ENCODE measurements at places on chromosomes 11 and 22.

DNA sequence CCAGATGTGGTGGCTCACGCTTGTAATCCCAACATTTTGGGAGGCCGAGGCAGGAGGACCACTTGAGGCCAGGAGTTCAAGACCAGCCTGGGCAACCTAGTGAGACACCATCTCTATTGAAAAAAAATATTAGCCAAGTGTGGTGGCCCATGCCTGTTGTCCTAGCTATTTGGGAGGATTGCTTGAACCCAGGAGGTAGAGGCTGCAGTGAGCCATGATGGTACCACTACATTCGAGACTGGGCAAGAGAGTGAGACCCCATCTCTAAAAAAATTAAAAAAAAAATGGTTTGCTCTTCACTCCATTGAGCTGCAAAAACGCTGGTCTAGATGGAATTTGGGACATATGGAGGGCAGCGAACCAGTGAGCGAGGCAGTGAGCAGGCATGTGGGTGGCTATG, 21.6 kb upstream of the SOX10 start:
- H3K4me3 ChIP-seq: no peak overlapping the region
- no peaks in the 10 kb centered on the region for H3K36me3 ChIP-seq
- no peaks in the 10 kb centered on the region for H3K27me3 ChIP-seq
- no peak for DNase-seq

DNA sequence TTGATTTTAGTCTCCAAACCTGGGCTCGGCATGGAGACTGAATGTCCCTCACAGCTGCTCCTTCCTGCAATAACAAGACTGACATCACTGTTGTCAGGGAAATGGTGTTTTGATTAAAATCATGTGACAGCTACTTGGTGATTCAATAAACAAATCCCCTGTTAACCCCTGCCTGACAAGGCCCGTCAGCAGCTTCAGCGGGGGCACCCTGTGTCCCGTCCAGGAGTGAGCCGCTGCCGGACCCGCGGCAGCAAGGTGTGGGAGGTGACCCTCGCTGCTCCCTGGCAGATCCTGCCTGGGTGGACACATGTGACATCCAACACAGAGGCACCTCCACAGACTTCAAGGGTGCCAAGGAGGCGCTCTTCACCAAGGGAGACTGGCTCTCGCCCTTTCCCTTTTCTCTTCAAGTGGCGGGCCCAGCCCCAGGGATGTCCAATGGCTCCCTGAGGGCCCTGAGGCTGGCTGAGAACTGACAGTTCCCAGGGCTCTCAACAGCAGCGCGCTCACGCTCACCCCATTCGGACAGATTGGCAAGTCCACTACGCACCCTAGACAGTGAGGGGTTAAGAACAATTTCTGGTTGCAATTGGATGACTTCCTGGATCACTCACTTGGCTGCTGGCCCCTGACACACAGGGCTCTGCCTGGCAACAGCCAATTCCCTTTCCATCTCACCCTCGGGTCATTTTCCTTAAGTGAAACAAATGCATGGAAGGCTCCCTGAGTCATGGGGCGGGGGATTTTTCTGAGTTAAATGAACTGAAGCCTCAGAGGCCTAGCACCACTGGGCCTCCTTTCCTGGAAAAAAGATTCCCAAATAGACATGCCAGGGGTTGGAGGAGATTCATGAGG, 30.7 kb downstream of the PPP2R1B start:
- H3K4me1 ChIP-seq: peaks cover 14% of the 10 kb centered on the region
- no peaks in the 10 kb centered on the region for H3K27me3 ChIP-seq
- DNase-seq: no peak
- no peak overlapping the region for H3K4me3 ChIP-seq
- H3K27ac ChIP-seq: peak overlapping the region; percentile 83

- no peak overlapping the region for H3K4me3 ChIP-seq
- H3K4me1 ChIP-seq: no peaks in the 10 kb centered on the region
- H3K27ac ChIP-seq: no peak overlapping the region
These were observed 26.6 kb downstream of the SC5D start for GRCh38 chr11:121318848-121319834.

- no peak overlapping the region for H3K4me3 ChIP-seq
- H3K4me1 ChIP-seq: no peaks in the 10 kb centered on the region
- no peak overlapping the region for H3K27ac ChIP-seq
- no peaks in the 10 kb centered on the region for H3K27me3 ChIP-seq
These were observed 29.8 kb upstream of the CCDC188 start for GRCh38 chr22:20180640-20181039.

DNA sequence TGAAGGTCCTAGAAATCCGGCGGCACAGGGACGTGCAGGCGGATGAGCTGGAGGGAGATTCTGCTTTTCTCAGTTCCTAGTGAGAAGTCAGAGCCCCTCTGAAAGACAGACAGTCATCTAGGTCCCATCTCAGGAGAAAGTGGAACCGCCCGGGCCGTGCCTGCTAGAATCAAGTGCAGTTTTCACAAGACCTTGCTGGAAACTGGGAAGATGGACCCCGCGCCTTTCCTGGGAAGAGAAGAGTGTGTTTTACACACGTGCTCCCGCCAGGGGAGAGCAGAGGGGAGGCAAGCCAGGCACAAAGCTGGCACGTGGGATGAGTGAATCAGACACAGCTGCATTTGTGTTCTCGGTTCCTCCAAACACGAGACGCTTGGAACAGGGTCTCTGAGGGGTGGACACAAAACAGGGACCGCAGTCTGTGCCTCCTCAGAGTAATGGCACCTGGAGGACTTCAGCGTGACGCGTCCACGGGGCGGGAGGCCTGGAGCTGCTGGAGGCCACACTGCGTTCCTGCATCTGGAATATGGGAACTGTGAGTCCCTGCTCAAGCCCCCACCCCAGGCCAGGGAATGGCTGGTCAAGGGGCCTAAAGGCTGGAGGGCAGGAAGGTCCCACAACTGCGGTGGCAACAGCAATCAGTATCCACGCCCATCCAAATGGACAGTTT, 218.3 kb downstream of the BRD1 start:
- no peak for DNase-seq
- H3K4me1 ChIP-seq: no peaks in the 10 kb centered on the region
- H3K27me3 ChIP-seq: no peaks in the 10 kb centered on the region
- no peak overlapping the region for H3K4me3 ChIP-seq
- no peaks in the 10 kb centered on the region for H3K36me3 ChIP-seq
- no peak overlapping the region for H3K27ac ChIP-seq

DNA sequence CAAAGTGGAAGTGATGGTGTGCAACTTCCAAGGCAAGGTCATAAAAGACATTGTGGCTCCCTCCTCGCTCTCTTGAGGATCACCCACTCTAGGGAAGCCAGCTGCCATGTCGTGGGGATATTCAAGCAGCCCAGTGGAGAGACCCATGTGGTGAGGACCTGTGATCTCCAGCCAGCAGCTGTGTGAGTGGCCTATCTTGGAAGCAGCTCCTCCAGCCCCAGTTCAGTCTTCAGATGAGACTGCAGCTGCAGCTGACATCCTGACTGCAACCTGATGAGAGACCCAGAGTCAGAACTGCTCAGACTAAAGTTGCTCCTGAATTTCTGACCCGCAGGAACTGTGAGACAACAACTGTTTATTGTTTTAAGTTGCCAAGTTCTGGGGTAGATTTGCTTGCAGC, 86.4 kb upstream of the GRK3 start:
- H3K4me1 ChIP-seq: peaks cover 10% of the 10 kb centered on the region
- no peak for DNase-seq
- no peaks in the 10 kb centered on the region for H3K27me3 ChIP-seq
- no peaks in the 10 kb centered on the region for H3K36me3 ChIP-seq
- H3K4me3 ChIP-seq: no peak overlapping the region
- H3K27ac ChIP-seq: no peak overlapping the region

DNA sequence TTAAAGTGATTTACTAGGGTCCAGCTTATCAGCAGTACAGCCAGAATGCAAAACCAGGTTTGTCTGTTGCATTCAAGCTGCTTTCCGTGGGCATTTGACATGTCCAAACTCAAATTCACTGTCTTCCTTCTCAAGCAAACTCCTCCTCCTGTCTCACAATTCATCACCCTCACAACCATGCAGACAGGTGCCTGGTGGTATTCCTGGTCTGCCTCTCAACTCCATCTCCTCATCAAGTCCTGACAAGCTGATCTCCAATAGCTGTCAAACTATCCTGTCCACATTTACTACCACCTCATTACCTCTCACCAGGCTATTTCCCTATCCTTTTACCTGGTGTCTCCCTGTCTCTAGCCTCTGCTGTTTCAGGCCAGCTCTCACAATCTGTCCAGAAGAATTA, 49.1 kb upstream of the LYVE1 start:
- no peak overlapping the region for H3K4me3 ChIP-seq
- no peaks in the 10 kb centered on the region for H3K4me1 ChIP-seq
- no peak for DNase-seq
- peak overlapping the region; percentile 48 for H3K27ac ChIP-seq
- H3K36me3 ChIP-seq: no peaks in the 10 kb centered on the region
- H3K27me3 ChIP-seq: no peaks in the 10 kb centered on the region

DNA sequence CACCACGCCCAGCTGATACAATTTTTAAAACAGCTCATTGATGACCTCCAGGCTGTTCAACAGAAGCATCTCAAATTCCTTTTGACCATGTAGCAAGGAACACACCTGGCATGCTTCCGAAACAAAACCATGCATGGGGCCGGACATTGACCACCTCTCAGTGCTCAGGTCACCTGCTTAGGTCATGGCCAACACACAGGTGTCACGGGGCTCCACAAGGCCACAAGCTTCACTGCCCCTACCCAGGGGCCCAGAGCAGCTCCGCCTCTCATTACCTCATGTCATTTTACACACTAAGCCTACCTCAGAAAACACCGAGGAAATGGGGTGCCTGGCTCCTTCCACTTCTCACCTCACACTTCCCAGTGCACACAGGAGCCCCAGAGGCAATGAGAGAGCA, 26.6 kb downstream of the YPEL1 start:
- no peak overlapping the region for H3K4me3 ChIP-seq
- H3K27ac ChIP-seq: no peak overlapping the region
- no peaks in the 10 kb centered on the region for H3K36me3 ChIP-seq
- H3K4me1 ChIP-seq: peaks cover 2% of the 10 kb centered on the region
- DNase-seq: no peak

- H3K4me1 ChIP-seq: no peaks in the 10 kb centered on the region
- no peak overlapping the region for H3K4me3 ChIP-seq
- no peak for DNase-seq
These were observed 1.6 kb downstream of the SLC22A12 start for GRCh38 chr11:64592656-64593055.

GRCh38 chr11:36790526-36790925, 192.5 kb upstream of the RAG2 start:
- DNase-seq: no peak
- H3K4me3 ChIP-seq: no peak overlapping the region
- H3K36me3 ChIP-seq: no peaks in the 10 kb centered on the region
- no peaks in the 10 kb centered on the region for H3K27me3 ChIP-seq

DNA sequence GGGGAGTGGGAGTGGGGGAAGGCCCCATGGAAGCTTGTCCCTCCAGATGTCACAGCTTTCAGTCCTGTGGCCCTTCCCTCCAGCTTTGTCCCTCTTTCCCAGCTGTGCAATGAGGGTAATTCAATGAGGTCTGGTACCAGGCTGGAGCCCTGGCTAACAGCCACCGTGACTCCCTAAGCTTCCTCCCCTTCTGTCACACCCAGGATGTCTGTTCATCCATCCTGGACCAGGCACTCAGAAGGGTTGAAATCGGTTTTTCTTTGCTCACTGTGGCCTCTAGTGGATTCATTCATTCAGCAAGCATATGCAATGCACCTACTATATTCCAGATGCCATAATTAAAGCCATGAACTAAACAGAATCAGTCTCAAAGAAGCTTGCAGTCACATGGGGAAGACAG, 38.7 kb downstream of the SYT13 start:
- H3K36me3 ChIP-seq: no peaks in the 10 kb centered on the region
- no peaks in the 10 kb centered on the region for H3K27me3 ChIP-seq
- no peak for DNase-seq
- H3K4me3 ChIP-seq: no peak overlapping the region
- no peaks in the 10 kb centered on the region for H3K4me1 ChIP-seq
- H3K27ac ChIP-seq: no peak overlapping the region

GRCh38 chr11:128831174-128832120, 35.6 kb downstream of the KCNJ1 start:
- H3K27me3 ChIP-seq: no peaks in the 10 kb centered on the region
- H3K4me1 ChIP-seq: no peaks in the 10 kb centered on the region
- H3K36me3 ChIP-seq: no peaks in the 10 kb centered on the region

GRCh38 chr11:128389461-128389976, 197.8 kb downstream of the ETS1 start:
- H3K27ac ChIP-seq: no peak overlapping the region
- no peaks in the 10 kb centered on the region for H3K4me1 ChIP-seq
- H3K27me3 ChIP-seq: no peaks in the 10 kb centered on the region
- H3K4me3 ChIP-seq: no peak overlapping the region
- no peak for DNase-seq
- H3K36me3 ChIP-seq: no peaks in the 10 kb centered on the region

- no peaks in the 10 kb centered on the region for H3K36me3 ChIP-seq
- H3K4me3 ChIP-seq: no peak overlapping the region
- no peaks in the 10 kb centered on the region for H3K27me3 ChIP-seq
- no peak overlapping the region for H3K27ac ChIP-seq
These were observed 32.5 kb downstream of the PAK1 start for GRCh38 chr11:77441426-77441825.

DNA sequence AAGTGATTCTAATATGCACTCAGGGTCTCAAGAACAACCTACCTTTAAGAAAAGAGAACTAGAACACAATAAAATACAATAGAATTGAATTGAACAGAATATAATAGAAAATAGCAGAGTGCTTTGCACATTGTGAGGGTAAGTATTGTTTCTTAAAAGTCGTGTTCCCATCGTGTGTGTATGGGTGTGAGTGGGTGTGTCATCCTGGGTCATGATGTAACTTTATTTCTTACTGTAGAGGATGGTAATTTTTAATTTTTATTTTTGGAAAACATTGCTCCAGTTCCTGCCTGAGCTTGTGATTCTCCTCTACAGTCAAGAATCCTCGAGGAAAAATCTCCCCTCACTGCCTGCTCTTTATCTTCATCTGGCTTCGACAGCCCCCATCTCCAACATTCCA, 75.7 kb upstream of the CSNK2A3 start:
- H3K27me3 ChIP-seq: no peaks in the 10 kb centered on the region
- no peak for DNase-seq
- no peaks in the 10 kb centered on the region for H3K36me3 ChIP-seq

DNA sequence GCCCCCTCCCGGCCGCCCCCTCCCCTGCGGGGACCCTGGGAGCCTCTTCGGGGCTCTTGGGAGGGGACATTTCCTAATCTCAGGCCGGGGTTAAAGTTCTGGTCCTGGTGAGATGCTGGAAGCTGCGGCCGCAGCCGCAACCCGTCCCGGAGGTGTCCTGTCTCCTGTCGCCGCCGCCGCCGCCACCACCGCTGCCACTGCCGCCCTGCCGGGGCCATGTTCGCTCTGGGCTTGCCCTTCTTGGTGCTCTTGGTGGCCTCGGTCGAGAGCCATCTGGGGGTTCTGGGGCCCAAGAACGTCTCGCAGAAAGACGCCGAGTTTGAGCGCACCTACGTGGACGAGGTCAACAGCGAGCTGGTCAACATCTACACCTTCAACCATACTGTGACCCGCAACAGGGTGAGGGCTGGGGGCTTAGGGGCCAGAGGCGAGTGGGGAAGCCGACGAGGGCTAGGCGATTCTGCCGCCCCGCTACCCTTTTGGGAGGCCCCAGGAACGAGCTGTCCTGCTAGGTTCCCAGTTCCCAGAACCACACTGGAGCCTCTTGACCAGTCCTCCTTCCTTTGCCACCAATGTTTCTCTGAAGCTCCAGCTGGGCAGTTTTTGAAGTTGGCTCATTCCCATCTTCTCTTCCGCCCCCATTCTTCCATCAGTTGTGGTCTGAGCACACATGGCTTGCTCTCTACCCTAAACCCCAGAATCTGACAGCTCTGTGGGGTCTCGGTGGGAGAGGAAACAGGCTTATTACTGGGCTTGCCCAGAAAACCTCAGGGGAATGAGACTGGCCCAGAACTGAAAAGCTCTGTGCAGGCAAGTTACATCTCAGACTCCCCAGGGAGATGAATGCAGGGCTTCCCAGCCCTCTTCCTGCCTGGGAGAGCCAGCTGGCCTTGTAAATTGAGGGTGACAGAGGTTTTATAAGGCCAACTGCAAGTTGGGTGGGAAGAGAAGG, 781 bp downstream of the SIDT2 start:
- peaks cover 15% of the 10 kb centered on the region for H3K4me1 ChIP-seq
- H3K4me3 ChIP-seq: peak overlapping the region; percentile 96
- peak overlapping the region; percentile 99 for H3K27ac ChIP-seq
- DNase-seq: no peak
